ENCODE measurements at places on chromosomes 7 and 10.

GRCh38 chr7:40230101-40230500 is 95.3 kb downstream of the SUGCT start:
- no peak for DNase-seq

GRCh38 chr7:113188396-113188795 is 70.0 kb upstream of the SMIM30 start:
- no peak for DNase-seq

DNA sequence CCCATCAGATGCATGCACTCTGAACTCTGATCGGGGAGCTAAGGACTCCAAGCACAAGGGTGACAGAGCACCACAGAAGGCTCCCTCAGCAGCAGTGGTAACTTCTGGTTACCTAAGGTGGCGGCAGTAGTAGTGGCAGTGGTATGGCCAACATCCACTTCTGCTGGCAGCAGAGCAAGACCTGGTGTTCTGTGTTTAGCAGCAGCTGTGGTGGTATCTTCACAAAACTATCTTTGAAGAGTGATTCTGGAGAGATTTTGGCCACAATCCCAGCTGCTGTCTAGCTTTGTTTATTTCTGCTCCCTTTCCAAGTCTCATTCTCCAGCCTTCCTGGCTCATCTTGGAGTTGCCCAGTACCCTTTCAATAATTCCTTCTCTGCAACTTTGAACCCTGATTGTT is 102.4 kb upstream of the LRGUK start:
- peak; percentile 92 for DNase-seq

DNA sequence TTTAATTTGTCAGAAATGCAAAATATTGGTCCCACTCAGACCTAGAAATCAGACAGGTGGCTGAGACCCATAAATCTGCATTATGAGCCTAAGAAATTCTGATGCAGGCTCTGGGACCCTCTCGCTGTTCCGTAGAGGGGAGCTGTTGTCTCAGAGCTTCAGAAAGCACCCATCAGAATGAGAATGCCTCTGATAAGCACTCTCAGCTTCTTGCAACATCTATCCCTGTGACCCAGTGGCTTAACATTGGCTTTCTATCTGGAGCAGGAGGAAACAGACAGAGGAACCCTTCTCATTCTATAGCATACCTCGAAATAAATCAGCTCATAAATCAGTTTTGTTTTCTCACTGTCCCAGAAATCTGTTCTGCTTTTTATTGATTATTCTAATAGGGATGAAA is 184.6 kb upstream of the SP4 start:
- DNase-seq, result no peak

DNA sequence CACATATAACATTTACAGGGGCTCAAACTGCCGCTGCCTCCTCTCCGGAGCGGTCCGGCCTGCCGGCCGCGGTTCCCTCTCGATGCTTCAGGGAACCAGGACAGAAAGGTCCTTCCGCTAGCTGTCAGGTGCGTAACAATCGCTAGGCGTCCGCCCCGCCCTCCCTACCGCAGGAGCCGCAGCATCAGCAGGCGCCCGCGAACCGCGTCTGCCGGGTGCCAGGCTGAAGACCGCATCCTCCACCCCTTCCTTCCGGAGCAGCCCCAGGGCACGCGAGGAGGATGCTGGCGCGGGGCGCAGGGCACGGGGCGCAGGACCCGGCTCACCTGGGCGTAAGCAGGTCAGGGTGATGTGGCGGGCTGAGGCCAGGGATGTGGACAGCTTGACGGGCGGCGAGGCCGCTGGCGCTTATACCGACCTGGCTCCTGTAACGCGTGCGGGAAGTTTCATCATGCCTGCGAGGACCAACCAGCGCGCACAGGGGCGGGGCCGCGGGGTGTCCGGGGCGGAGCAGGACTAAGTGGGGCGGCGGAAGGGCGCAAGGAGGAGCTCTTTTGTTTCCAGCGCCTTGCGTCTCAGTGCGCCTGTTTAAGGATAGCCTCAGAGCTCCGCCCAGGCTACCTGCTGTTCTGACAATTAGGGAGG is at the start of gene ASNS:
ASNS (minus strand) TSS at position 384 of the 645 bp plus-strand sequence. CDS start 3,252 bp downstream, outside the sequence.
- peak; percentile 91 for DNase-seq

DNA sequence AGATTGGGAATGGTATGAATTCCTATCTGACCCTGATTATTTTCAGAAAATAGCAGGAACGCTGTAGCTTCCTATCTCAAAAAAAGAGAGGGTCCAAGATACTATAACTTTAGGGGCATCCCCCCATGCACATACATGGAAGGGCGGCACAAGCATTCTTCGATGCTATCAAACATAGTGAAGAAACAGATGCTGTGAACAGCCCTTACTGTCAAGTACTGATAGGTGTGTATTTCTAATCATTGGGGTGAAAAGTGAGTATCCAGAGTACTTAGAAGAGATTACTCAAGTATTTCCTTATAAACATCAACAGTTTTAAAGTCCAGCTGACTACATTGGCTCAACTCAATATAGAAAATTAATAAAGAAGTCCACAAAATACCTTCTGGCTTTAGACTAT is 17.0 kb upstream of the NUP42 start:
- no peak for DNase-seq

DNA sequence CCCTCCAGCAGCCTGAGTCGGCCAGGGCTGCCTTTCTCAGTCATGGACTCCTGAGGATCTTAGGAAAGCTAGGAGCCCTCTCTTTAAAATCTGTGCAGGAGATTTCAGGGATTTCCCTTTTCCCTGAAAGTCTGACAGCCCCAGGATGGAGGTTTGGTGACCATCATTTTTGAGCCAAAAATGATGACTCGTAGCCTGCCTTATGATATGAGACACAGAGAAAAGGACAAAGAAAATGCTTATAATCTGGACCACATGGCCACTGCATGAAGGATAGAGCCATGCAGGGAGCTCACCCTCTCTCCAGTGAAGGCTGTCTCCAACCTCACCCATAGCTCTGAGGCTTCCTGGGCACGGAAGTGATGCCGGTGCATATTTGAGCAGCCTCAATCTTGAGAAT is 106.6 kb upstream of the CHST15 start:
- DNase-seq, result no peak

- peak; percentile 67 for DNase-seq
These were observed 5.3 kb downstream of the NEUROG3 start for GRCh38 chr10:69567920-69568319.

DNA sequence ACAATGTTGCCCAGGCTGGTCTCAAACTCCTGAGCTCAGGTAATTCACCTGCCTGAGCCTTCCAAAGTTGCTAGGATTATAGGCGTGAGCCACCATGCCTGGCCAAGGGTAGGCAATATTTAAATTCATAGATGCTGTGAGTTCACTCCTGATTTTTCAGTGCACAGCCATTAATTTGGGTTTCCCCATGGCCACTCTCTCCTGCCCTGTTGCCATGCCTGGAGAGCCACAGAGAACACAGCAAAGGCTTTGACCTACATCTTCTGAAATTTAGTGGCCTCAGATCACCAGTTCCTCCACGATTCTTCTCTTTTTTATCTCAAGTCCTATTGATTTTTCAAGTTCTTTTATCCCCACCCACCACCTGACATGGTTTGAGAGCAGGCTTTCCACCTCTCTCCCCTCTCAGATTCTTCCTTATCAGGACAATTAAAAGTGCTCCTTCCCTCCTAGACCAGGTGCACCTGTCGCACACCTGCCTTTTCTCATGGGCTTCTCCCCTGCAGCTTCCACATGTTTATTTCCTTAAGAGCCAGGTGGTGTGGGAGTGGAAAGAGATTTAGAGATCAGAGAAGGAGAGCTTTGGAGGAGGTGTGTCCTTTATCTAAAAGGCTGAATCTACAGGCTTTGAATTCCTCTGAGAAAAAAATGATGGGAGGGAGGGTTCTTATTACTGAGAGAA is 123.8 kb downstream of the ADRA2A start:
- no peak for DNase-seq

DNA sequence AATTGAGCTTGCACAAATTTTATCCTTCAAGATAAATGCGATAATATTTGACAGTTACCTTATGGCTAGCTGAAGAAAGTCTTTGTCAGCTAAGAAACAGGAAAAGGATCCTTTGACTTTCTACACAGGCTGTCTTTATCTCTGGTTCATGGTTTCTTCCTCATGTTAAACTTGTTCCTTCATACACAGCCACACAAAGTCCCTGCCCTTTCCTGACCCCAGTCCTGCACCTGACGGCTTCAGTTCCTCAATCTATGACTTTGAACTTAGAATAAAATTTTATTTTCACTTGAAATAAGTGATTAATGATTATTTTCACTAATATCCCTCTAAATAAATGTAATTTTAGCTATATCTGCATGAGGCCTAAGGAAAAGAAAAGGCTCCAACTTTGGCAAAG is 77.8 kb upstream of the PRSS1 start:
- DNase-seq, result no peak

DNA sequence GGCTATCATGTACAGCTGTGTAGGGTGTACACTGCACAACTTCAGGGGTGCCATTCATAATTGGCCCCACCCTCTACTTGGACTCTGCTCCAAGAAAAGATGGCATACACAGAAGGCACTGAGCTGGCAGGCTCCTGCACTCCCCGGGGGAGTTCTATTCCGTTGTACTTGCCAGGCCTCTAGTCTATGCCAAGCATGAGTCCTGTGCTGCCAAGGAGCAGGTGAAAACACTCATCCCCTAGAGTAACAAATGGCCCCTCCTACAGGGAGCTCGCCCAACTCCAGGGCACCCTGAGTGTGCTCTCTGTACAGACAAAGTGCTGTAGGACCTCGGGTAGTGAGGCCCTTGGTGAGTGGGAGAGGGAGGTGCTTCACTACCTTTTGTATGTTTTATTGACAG is 127.2 kb downstream of the SLIT1 start:
- no peak for DNase-seq

- DNase-seq, result no peak
These were observed 42.8 kb upstream of the FIGNL1 start for GRCh38 chr7:50492770-50493519.

- no peak for DNase-seq
These were observed 374.3 kb downstream of the GRID1 start for GRCh38 chr10:85992324-85992723.

DNA sequence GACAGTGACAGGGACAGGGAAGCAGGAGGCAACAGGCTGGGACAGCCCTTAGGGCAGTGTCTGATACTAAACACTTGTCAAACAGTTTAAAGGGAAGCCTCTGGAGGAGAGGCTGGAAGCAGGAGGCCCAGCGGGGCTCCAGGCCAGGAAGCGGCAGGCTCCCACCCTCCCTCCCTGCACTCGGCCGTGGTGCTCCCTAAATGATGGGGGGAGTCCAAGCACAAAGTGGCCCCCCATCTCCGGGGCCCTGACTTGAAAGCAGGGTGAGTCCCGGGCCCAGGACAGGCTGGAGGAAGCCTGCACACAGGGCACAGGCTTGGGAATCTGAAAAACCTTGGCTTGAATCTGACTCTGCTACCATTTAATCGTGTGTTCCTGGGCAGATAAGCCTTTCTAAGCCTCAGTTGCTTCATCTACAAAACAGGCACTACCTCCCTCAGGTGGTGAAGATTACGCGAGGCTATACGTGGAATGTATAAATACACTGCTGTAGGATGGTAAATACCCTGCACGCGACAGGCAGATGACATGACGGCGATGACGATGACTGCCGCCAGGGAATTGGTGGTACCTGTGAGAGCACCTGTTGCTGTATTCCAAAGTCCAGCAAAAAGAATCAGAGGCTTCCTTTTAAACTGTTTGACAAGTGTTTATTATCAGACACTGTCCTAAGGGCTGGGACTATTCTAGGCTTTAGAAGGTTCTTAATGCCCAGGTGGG is 34.1 kb downstream of the GBX1 start:
- no peak for DNase-seq

GRCh38 chr7:107994421-107995030 is 8.4 kb downstream of the LAMB1 start:
- no peak for DNase-seq

DNA sequence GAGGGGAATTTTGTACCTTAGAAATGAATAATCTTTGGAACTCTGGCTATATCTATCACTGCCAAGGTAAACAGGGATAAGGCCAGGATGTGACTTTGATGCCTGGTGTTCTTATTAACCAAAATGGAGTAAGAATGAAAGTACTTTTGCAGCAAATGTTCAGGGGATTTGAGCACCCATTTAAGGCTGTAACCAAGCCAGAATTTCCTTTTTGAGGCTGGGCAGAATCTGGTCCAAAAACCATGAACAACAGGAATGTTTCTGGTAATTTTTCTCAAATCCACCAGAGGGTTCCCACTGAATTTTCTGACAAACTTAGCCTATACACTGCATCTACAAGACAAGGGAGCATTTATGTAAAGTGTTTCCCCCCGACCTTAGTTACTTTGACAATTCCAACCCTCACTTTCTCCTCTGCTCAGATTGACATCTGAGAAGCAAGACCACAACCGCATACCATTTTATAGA is 120.6 kb downstream of the BAMBI start:
- peak; percentile 75 for DNase-seq

DNA sequence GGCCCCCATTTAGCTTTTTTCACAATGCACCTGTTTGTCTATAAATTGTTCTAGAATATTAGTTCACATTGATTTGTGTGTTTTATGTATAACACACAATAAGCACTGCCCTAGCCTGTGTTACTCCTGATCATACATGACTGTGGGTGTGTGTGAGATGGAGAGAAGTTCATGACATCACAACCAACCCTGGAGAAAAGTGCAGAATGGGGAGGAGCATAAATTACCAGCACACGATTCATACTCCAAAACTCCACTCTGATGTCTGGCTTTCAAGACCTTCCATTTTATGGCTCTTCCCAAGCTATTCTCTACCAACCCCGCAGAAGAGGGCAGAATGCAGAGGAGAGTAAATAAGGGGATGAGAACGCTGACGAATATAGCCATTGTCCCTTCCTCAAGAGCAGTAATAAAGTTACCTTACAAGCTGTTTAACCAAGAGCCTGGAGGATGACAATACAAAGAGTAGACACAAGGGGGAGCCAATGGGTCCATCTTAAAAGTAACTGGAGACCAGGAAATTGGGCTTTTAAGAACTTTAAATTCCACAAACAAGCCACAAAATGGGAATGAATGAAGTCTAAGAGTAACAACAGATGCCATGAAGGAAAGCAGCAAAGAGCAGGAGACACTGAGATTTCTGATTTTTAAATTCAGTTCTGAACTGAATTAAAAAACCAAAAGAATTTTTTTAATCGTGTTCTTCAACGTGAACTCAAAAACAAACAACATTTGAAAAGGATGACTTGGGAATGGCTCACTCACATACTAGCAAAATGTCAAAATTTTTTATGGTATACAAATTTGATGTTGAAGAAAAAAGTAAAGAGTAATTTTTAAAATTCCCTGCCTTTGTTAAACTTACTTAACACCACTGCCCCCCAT is 159.6 kb downstream of the PARD3 start:
- peak; percentile 50 for DNase-seq

- no peak for DNase-seq
These were observed 1.7 kb upstream of the ZNF853 start for GRCh38 chr7:6613706-6614105.

- DNase-seq, result no peak
These were observed 2.5 kb downstream of the ENTPD1 start for GRCh38 chr10:95758351-95759025.

GRCh38 chr10:24299578-24300260 is 90.8 kb downstream of the KIAA1217 start:
- no peak for DNase-seq

- peak; percentile 76 for DNase-seq
These were observed 11.6 kb downstream of the LBX1 start for GRCh38 chr10:101217450-101218281.

GRCh38 chr7:149690688-149691446 is 82.5 kb downstream of the ZNF467 start:
- peak; percentile 39 for DNase-seq
